T-helper 22 cell (primary cell): ENCODE measurements at places on chromosomes 3 and 15.

- no peak for DNase-seq
These were observed 13.0 kb upstream of the MYO5C start for GRCh38 chr15:52308446-52309153.

- no peak for DNase-seq
These were observed 214.8 kb upstream of the ARHGEF26 start for GRCh38 chr3:153906366-153906765.

GRCh38 chr3:47365213-47366153 lies 15.3 kb upstream of the PTPN23 start:
- no peak for DNase-seq

- no peak for DNase-seq
These were observed 87.9 kb downstream of the LPP start for GRCh38 chr3:188241883-188242282.

DNA sequence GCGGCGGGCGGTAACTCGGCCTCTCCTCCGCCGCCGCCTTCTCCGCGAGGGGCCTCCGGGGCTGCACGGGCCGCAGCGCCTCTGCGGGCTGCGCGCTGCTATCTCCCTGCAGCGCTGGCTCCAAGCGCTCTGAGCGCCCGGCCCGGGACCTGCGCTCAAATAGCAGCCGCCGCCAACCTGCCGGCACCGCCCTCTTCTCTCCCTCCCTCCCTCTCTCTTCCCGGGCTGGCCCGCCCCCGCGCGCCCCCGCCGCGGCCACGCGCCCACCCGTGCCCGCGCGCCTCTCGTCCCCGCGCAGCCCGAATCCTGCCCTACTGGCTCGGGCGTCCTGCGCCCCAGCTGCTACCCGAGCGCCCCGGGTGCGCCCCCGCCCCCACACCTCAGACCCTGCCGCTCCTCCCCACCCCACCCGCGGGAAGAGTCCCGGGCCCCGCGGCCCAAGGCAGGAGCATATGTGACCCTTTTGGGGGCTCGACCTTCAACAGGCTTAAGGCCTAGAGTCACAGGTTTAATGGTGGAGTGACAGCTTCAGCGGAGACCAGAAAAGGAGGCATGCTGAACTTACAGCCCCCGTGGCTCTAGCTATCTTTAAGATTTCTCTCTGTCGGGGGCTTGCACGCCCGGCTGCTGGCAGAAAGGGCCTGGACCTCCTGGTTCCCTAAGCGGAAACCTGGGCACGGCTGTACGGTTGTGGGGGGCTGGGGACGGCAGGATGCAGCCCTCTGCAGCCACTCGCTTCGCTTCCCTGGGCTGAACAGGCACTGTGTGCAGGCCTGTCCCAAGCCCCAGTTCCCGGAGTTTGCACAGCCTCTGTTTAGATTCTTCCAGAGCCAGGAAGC lies at the start of gene CACNA2D2:
CACNA2D2 (minus strand) TSS at position 131 of the 839 bp plus-strand sequence. CDS start 211 bp downstream, outside the sequence.
- DNase-seq, result peak; percentile 48

- DNase-seq, result no peak
These were observed 14.6 kb upstream of the IGDCC3 start for GRCh38 chr15:65392368-65392767.

- DNase-seq, result no peak
These were observed 691.1 kb downstream of the SI start for GRCh38 chr3:164387236-164387635.

- no peak for DNase-seq
These were observed 238.6 kb upstream of the TMC3 start for GRCh38 chr15:81612631-81613030.

- no peak for DNase-seq
These were observed 821.6 kb downstream of the SQOR start for GRCh38 chr15:46456456-46456855.

DNA sequence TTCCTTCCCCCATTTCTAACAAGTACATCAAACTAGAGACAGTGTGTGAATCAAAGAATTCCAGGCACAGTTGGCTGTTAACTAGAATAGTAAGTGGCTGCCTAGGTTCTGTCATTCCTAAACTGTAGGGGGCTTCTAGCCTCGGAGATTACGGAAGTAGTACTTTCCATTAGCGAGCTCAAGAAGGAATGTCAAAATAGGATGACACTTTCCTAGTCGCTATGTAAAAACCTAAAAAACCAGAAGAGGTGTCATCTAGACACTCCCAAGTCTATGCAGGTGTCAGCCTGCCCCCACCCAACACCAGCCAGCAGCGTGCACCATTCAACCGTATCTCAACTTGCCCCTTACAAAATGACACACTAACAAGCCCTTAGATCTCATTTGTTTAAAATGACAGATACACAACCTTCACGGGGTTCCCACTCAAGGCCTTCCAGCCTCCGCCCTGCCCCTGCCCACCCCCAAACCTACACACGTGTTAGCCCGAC lies 874 bp downstream of the INO80 start:
- DNase-seq, result no peak

DNA sequence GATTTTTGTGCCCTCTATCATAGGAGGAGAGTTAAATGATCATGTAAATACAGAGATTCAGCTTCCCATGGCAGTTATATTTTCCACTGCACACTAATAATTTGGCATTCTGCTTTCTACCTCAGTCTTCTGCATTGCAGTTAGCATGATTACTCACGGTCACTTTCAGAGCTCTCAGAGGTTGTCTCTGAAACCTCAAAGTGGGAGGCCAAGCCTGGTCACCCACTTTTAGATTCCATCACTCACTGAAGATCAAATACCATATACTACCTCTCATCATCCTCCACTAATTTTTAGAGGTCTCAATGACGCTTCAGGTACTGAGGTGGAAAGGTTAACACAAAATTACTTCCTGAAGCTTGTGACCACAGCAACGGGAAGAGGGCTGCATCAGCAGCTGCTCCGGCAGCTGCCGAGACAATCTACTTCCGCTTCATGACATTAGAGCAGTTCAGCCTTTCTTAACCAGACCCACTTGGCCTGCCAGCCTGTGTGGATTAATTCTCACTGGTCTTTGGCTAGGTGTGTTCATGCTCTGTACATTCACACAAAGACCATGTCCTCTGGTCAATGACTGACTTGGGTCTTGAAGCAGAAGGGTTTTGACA lies 416.4 kb upstream of the PDZRN3 start:
- DNase-seq, result no peak

DNA sequence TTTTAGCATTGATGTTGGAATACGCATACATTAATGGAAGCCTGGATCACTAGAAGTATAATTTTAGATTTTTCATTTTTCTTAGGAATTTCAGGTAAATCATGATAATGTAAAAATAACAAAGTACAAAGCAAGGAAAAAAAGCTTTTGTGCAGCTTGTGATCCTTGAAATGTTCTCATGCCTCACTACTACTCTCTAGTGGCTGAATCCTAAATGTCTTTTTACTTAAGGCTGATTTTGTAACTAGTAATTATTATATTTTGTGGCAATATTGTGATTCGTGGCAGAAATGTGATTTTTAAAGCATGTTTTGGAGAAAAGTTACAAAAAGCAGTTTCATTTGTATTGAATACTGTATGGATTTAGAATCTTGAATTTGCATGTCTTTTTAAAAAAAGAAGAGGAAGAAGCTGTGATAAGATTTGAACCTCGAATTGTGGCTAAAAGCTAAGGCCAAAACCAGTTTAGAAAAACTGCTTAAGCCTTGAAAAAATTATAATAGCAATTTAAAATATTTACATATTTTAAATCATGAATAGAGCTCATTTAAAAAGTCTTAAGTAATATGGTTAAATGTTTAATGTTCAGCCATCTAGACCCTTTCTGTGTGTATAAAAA lies 39.0 kb downstream of the U2SURP start:
- no peak for DNase-seq

DNA sequence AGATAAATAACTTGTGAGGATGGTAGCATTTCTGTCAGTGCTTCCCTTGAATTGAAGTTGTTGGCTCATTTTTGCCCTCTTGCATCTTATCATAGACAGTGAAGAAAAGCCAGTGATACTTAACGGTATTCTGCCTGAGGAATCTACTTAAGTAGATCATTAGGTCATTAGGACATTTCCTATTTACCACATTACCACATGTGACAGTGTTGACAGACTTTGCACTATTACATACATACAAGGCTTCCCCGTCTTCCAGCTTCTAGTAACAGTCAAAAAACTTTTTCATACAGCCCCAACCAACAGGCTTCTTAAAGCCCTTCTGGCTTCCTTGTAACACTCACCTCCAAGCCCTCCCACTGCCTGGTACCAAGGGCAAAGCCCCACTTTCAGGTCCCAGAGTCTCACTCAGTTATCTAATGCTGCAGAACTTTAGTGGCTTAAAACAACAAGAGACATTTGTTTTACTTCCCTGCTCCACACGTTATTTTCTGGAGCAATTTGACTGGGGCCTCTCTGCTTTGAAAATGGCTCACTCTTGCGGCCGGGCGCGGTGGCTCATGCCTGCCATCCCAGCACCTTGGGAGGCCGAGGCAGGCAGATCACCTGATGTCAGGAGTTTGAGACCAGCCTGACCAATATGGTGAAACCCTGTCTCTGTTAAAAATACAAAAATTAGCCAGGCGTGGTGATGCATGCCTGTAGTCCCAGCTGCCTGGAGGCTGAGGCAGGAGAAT lies 40.0 kb downstream of the ASB7 start:
- DNase-seq, result no peak

DNA sequence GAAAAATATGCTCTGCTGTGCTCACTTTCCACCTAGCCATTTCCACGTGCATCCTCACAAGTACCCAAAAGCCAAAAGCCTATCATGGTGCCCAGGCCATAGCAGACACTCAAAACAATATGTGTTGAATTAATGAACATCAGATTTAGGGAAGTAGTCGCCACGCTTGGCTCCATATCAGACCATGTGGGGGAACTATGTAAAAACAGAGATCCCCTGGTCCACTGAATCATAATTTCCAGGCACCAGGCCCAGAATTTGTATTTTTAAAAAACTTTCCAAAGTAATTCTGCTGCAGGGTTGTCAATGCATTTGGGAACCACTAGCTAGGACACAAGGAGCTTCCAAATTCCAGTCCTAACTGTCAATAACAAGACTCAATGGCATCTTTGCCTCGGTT lies 77.3 kb downstream of the CNTN3 start:
- no peak for DNase-seq

DNA sequence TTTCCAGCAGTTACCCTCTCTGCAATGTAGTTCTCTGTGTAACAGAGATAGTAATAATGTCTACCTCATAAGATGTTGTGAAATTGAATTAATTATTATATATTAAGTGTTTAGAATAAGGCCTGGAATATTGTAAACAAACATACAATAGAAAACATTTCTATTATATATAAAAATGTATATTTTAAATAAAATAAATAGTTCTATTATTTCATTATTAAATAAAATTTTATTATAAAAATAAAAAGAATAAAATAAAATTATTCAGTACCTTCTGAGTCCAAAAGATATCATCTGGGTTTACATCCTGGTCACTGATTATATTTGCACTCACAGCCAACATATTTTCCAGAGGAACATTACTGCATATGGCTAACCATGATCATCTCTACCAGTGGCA lies 135.4 kb downstream of the LRRC3B start:
- DNase-seq, result no peak

DNA sequence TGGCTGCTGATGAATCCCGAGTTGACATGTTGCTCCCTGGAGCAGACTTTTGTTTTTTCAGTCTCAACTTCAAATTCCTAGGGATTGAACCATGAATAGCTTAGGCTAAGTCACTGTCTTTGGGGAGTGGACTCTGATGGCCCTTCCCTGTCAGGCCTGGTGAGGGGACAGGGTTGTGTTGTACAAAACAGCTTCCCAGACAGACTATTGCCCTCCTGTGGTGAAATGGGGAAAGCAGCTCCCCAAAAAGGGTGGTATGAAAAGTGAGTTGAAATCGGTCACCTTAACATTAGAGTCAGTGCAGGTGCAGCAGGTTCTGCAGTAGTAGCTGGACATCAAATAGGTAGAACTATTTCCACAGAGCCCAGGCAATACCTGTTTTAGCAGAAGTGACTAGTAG lies 775.6 kb downstream of the ROBO2 start:
- no peak for DNase-seq

DNA sequence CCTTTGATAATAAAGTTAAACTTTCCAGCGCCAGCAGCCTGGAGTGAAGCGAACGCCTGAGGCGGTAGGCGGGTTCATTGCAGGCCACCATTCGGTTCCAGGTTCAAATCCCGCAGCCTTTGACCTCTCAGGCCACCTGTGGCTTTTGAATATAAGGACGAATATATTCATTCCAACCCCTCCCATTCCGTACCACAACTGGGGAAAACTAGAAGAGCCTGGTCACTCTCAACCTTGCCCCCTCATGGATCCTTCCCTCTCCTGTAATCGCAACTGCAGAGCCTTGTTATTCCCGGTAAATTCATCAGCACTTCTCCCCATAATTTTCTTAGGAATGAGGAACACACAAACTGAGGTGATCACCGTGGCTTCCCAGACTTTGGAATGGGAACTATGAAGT lies 35.2 kb downstream of the ZIC4 start:
- DNase-seq, result no peak

DNA sequence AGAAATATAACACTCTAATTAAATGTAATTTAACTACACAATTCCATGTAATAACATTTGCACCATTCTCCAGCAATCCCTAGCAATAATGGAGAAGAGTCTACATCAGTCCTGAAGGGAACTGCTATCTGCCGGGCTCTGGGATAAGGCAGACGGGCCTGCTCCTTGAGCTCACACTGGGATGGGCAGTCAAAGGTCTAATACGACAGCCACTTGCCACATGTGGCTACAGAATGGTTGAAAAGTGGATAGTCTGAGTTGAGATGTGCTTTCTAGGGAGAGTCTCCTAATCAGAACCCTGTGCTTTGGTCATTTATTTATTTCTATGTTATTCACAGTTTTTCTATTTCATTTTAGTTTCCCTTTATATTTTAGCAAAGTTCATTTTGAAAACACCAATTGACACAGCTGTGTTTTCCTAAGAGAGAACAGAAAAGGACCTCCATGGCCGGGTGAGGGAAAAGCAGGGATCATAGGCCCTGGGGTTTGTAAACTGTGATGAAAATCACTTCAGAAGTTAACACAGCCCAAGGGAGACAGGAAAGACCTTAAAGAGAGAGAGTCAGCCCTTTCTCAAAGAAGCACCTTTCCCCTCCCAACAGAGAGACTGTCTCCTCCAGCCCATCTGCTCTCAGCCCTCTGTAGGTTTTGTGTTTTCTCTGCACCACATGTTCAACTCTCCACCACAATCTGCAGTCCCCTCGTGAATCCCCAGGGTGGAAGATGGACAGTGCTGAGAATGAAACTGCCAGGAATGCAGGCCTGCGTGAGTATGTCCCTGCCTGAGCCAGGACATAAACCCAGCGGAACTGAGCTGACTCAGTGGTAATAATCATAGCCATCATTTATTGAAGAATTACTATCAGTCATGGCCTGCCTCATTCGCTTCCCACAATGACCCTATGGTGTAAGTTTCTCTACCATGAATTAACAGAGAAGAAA lies 11.6 kb downstream of the FSIP1 start:
- DNase-seq, result no peak
